HL-60 (cell line): ENCODE measurements at places on chromosomes 12 and 14.

GRCh38 chr12:76029982-76030340 is 1.6 kb downstream of the PHLDA1 start:
- DNase-seq = no peak

DNA sequence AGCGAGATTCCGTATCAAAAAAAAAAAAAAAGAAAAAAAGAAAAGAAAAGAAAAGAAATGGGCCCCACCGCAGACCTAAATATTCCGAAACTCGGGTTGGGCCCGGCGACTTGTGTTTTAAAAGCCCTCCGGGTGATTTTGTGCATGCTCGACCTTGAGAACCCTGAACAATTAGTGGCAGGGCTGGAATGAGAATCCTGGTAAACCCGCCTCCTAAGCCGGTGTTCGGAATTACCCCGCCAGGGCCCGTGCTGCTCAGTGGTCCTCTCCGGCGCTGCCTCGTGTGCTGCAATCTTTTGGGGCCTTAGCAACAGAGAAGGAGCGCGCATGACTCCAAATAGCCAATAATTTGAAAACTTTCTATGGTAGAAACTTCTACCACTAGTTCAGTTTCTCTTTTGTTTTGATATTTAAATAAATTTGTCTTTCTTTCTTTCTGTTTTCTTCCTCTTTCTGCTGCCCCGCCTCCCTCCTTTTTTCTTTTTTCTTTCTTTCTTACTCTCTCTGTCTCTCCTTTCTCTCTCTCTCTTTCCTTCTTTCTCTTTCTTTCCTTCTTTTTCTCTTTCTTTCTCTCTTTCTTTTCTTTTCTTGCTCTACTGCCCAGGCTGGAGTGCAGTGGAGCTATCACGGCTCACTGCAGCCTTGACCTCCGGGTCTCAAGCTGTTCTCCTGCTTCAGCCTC is 1.5 kb upstream of the GALNT6 start:
- no peak for DNase-seq

GRCh38 chr12:89476232-89476631 is 48.4 kb downstream of the GALNT4 start:
- DNase-seq = no peak

GRCh38 chr12:131454418-131455217 is 256.3 kb upstream of the SFSWAP start:
- DNase-seq = peak; percentile 42

DNA sequence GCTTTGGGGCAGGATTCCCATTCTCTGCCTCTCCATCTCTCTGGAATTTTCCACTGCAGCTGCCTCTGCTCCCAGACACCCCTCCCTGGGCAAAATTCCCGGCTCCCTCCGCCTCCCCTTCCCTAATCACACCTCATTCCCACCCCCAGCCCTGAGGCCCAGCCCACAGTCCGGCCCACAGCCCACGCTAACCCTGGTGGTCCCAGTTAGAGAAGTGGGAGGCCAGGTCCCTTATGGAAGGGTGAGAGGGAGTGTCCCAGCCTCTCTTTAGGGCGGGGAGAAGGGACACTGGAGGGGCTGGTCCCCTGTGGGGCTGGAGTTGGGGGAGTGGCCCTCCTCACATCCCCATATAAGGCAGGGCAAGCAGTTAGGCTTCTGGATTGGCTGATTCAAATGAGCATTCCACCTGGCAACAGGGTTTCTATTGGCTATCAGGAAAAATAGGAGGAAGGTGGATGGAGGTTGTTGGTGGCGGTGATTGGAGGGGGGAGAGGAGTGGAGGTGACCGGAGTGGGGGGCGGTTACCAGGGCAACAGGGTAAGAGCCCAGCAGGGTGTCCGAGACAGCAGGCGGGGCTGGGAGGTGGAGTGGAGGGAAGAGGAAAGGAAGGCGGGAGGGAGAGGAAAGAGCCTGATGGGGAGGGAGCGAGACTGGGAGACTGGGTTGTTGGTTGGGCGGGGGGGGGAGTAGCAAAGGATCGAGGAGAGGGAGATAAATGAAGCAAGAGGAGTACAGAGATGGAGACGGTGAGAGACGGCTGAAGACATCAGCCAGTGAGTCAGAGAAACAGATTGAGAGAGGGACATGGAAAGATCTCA is 1.9 kb upstream of the PTMS start:
- peak; percentile 54 for DNase-seq

GRCh38 chr14:68794851-68795596 is 2.2 kb upstream of the ZFP36L1 start:
- no peak for DNase-seq

- peak; percentile 65 for DNase-seq
Observed at GRCh38 chr14:59187802-59188460, 536 bp upstream of the DAAM1 start.

GRCh38 chr12:1838205-1838993 is 18.0 kb downstream of the LRTM2 start:
- peak; percentile 46 for DNase-seq

- no peak for DNase-seq
Observed at GRCh38 chr12:130689408-130690405, 26.4 kb downstream of the RIMBP2 start.

DNA sequence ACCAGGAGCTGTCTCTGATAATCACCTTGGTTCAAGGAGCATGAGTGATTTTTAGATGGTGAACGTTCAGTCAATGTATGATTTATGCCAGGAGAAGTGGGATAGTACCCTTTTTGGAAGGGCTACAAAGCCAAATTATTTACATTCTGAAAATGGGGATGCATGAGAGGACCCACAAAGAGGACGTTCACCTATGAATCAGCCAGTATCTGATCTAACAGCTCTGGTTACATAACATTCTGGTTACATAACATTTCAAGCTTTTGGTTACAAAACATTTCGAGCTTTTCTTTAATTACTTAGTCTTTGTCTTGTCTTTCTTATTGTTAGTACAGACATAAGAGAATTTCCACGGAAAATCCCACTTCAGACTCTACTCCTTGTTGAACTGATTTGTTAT is 68.8 kb downstream of the SLCO1A2 start:
- peak; percentile 35 for DNase-seq

GRCh38 chr14:101948666-101949216 is 15.6 kb upstream of the DYNC1H1 start:
- DNase-seq = no peak

- DNase-seq = peak; percentile 69
Observed at GRCh38 chr12:29317556-29318363, 63.2 kb downstream of the ERGIC2 start.

GRCh38 chr12:24409868-24410267 is 460.4 kb upstream of the SOX5 start:
- no peak for DNase-seq

- no peak for DNase-seq
Observed at GRCh38 chr14:92496191-92496857, 17.3 kb upstream of the RIN3 start.

- DNase-seq = no peak
Observed at GRCh38 chr14:64870160-64870559, 9.5 kb downstream of the SPTB start.

DNA sequence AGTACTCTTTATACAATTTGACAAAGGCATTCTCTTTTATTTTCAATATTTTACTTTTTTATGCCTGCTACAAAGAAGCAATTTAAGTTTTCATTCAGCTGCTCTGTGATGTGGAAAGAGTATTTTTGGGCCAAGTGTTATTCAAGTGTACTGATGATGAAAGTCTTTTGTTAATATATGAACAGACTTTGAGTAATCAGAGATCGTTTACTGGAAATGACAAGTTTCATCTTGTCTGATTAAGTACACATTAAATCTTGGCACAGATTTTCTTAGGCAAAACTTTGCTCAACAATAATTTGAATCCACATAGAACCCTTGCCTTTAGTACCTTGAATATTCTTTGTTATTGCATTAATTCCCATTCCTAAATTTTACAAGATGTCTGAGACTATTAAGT is 13.3 kb upstream of the PZP start:
- no peak for DNase-seq

- peak; percentile 68 for DNase-seq
Observed at GRCh38 chr14:59507063-59507751, 22.9 kb downstream of the JKAMP start.

DNA sequence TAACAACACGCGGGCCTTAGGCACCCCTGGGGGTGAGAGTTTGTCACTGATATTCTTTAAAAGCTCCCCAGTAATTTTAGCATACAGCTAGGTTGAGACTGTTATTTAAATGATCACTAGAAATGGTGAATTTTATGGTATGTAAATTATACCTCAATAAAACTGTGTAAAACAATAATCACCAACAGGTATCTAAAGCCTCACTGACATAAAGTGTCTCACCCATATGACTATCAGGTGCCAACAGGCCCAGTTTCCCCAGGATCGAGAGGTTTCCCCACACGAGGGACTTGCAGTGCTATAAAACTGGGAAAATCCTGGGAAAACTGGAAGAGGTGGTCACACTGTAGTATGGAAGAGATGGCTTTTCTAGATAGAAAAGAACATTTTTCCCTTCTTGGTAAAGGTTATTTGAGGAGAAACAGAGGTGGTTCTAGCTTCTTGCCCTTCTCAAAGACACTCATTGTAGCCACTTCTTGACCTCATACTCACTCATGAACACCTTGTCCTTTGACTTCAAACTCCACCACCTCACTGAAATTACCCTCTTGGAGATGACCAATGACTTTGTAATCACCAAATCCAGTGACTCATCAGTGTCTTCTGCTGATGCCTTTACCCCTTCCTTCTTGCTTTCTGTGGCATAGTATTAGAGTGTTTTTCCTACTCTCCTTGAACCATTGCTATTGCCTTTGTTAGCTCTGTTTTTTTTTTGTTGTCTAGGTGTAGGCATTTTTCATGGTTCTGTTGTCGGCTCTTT is 24.8 kb upstream of the NUBPL start:
- no peak for DNase-seq

- no peak for DNase-seq
Observed at GRCh38 chr12:67483871-67484554, 164.5 kb upstream of the DYRK2 start.

- DNase-seq = no peak
Observed at GRCh38 chr14:54818201-54819133, 84.2 kb downstream of the GCH1 start.

- DNase-seq = no peak
Observed at GRCh38 chr12:92736605-92737004, 33.8 kb downstream of the PLEKHG7 start.

DNA sequence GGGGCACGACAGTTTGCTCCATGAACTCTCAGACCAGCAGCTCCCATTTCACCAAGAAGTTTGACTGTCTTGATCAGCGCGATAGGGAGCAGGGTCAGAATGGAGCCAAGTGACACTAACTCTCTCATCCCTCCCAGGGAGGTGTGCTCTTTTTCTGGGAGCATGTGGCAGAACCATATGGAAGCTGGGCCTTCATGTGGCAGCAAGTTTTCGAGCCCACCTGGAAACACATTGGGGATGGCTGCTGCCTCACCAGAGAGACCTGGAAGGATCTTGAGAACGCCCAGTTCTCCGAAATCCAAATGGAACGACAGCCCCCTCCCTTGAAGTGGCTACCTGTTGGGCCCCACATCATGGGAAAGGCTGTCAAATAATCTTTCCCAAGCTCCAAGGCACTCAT is 24.0 kb downstream of the ITGA7 start:
- DNase-seq = no peak

DNA sequence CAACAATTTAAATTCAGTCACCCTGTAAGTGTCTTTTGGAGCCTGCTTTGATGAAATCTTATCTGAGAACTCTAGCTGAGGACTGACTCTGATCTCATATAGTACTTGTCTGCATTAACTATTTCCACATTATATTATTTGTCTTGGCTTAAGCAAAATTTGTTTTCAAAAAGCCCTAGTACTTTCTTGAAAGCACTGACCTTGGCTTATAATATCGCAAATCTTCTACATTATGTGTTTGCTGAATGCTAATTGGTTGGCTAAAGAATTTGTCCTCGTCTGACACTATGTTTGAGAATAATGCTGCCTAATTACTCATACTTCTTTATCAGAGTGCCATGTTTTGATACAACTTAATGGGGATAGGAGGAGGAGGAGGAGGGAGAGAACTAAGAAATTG is 46.9 kb upstream of the FLRT2 start:
- DNase-seq = no peak

GRCh38 chr12:121366063-121366459 is 13.8 kb upstream of the ANAPC5 start:
- no peak for DNase-seq

- no peak for DNase-seq
Observed at GRCh38 chr12:129101816-129102215, 248.5 kb downstream of the GLT1D1 start.

DNA sequence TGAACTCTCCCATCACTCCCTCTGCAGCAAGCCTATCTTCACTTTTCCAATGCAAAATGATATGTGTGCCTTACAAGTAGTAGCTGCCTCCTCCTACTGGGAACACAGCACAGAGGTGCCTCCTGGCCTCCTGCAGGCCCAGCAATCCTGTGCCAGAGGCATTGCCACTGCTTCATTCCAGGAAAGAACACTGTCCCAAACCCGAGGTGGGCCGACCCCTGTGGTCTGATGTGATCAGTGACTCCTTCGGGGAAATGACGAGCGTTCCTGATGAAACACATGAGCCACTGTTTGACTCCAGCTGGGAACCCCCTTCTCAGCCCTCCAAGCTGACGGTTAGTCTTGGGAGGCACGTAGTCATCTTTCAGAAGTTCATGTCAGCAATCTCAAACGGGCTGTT is 19.5 kb downstream of the PSMC1 start:
- no peak for DNase-seq

DNA sequence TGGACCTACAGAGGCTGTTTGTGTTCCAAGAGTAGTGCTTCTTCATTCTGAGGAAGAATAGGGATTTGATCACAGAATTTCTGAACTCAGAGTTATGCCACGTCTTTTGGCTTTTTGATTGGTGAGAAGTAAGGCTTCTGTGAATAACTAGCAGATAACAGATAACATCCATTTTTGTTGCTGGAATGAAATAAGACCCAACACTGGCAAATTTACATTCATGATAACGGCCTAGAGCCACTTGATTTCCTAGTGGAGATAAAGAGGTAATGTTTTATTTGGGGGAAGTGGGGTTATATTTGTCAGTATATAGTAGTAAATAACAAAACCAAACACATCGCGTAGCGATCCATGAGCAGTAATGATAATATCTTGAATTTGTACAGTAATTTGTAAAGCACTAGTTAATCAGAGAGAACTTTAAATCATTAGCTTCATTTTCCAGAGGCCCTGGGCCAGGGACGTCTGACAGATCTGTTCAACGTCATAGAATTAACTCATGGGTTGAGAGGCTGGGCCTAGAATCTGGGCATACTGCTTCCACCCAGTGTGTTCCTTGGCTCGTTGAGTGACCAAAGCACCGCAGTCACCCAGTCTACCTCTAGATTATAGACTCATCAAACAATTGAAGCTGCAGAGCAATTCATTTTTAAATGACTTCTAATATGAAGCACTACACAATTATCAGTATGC is 79.6 kb downstream of the HMGA2 start:
- no peak for DNase-seq

- DNase-seq = no peak
Observed at GRCh38 chr14:47536341-47536740, 139.1 kb downstream of the MDGA2 start.

- peak; percentile 27 for DNase-seq
Observed at GRCh38 chr12:71610031-71610795, 53.4 kb downstream of the ZFC3H1 start.

DNA sequence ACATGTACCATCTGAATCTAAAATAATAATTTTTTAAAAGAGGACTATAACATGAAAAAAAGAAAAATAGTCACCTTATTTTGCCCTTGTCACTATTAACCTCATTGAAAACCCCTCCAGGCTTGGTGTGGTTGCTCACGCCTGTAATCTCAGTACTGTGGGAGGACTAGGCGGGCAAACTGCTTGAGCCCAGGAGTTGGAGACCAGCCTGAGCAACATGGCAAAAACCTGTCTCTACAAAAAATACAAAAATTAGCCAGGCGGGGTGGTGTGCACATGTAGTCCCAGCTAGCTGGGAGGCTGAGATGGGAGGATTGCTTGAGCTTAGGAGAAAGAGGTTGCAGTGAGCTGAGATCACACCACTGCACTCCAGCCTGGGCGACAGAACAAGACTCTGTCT is 126.3 kb upstream of the KRAS start:
- no peak for DNase-seq

GRCh38 chr12:57940052-57940914 is 1.1 kb upstream of the ATP23 start:
- peak; percentile 26 for DNase-seq
